Colonic mucosa (tissue), 4 donors: ENCODE measurements at places on chromosomes 2 and 18. TPM values are rescaled to one million over a fixed set of nuclear protein-coding genes. Genes with fewer than 3 reads are reported as not detected.

DNA sequence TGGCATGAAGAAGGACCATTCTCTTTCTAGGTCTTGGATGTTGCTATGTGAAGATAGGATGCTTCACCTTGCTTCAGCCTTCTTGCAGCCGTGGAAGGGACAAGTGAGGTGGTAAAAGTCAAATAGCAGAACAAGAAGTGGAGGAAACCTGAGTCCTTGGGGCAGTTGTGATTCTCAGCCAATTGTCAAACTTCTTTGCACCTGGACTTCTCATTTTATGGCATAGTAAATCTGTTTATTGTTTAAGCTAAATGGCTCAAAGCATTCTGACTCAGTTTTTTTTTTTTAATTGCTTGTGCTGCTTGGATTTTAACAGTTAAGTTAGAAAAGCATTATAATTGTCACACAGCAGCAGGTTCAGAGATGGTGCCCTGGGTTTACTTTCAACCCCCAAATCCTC lies 33.0 kb upstream of the ST6GAL2 start:
- no peak for DNase-seq

DNA sequence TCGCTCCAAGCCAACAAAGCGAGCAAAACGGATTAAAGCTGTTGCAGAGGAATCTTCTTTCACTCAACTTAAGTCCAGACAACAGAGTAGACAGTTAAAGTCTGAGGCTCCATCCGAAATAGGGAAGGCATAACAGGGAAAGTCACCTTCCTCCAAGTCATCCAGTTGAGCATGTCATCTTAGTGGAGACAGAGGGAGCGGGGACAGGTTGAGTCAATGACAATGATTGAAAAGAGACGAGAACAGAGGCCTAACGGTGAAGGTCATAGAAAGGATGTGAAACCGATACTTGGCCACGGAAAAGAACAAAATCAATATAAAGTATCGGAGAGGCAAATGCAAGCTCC lies 455 bp downstream of the C18orf32 start:
- DNase-seq: no peak

DNA sequence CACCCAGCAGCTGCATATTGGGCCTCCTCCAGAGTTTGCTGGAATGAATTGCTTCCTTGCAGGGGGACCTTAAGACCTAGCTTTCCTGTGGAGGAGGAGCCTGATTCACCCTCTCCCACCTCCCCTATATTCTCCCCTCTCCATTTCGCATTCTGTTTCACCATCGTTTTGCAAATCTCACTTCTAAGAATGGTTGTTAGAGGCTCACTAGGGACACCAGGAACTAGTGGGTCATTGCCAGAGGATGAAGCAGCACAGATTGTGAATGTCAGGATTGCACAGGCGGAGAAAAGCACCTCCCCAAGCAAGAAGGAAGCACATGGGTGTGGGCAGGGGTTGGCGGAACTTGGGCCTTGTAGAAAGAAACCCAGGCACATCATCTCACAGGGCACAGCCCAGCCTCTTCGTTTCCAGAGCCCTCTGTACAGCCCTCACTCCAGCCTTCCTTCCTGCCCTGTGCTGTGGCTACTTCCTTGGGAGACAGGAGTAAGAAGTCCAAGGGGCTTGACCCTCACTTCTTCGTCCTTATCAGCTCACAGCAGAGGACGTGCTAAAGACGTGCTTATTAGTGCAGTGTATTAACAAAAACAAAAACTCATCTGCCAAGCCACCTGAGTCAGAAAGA lies 63.4 kb downstream of the TACR1 start:
- DNase-seq: no peak

Gene SP9
- not detected for total RNA-seq

DNA sequence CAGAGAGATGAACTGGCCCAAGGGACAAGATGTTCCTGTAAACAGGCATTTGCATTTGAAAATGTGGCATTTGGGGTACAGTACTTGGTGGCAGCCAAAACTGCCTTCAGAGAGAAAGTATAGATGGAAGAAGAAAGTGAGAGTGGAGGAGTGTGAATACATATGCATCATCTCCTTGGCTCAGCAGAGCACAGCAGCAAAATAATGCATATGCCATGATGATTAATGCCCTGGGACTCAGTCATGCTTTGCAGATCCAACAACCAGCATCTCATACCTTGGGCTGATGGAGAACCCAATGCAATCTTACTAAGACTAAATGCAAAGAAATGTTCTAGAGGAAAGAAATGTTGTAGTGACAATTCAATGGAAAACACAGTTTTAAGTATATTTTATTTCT lies 29.7 kb upstream of the CYTIP start:
- no peak for DNase-seq

- DNase-seq: no peak
These were observed 635.7 kb downstream of the NRXN1 start for GRCh38 chr2:50396298-50396631.

DNA sequence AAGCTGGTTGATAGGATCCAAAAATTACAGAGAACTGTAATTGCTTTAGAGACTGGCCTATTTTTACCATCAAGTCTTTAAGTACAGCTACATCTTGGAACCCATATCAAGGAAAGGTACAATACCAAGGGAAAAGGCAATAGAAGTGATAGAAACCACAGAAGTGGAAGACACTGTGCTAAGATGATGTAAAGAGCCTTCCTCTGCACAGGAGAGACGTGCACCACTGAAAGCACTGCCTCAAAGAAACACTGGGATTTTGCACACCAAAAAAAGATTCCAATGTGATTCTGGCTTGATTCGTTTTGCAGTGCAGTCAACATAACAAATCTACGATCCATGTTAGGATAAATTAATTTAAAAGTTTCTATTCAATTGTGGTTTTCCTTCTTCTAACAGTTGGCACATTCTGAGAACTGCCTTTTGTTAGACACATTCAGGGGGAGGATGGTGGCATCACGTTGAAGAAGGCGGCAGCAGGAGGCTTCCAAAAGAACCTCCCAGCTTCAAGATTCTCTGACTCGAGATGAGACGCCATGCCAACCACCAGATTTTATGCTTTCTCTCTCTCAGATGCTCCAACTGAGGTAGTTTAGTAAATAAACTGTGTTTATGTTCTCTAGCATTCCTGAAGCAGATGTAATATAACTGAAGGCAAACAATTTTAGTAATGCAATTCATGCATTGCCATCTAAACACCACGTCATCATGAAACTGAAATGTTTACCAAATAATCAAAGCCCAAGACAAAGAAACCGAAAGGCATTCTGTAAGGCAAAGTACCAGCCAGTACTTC lies 102.9 kb downstream of the BCL2 start:
- DNase-seq: no peak

- DNase-seq: no peak
These were observed 535.4 kb upstream of the RAB6C start for GRCh38 chr2:129443865-129444739.

GRCh38 chr2:8304821-8305766 lies 376.8 kb upstream of the ID2 start:
- peak; percentile 12 for DNase-seq

- no peak for DNase-seq
These were observed 67.0 kb downstream of the TTC21B start for GRCh38 chr2:165886487-165887146.

GRCh38 chr2:210388148-210388547 lies 73.2 kb upstream of the MYL1 start:
- no peak for DNase-seq

Gene SLC14A1
- 0.52 TPM for total RNA-seq

DNA sequence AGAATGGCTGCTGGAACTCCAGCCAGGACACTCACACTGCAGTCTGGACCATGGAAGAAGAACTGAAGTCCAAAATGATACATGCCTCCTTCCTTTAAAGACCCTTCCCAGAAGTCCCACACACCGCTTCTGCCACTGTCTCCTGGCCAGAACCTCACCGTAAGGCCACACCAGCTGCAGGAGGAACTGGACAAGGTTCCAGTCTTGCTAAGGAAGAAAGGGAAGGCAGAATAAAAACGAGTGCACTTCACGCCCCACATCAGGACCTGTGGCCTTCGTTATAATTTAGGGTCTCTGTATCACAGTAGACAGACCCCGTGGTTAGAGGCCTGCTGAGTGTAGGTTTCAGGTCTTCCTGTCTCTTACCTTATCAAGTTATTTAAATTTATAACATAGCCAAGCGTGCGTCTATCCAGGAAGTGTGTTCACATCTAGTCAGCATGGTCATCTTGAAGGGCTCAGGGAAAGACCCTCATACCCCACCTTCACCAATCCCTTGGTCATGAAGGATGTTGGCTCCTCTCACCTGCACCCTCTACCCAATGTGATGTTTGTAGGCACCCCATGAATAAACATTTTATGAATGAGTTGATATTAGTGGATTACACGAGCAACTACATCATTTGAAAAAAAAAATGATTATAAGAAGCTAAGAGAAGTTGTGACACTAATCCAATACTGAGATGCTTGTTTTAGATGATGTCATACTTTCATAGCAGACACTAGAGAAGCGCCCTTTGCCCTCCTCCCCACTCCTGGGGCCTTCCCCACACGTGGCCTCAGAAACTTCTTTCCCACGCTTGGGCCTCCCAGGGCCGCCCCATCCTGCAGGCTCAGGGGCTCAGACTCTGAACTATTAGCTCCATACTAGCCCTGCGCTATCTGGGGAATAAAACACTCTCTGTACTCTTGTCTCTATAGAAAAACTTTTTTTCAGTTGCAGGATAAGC lies 157.6 kb downstream of the FAM210A start:
- DNase-seq: no peak

- DNase-seq: no peak
These were observed 197.9 kb downstream of the DSEL start for GRCh38 chr18:67318651-67319050.

DNA sequence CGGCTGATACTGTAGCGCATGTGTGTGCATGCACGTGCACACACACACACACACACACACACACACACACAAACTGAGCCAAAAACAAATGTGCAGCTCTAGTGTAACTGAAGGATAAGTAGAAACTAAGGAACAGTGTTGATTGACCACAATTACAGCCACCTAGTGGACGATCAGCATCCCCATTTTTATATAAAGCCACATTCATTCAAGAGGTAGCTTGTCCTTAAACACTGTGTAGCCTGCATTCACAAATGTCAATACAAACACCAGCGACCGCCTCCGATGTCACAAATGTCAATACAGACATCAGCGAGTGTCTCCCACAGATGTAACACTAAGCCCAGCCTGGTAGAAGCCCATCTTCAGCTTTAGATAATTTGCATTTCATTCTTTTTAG lies 167.4 kb downstream of the PTGR3 start:
- DNase-seq: no peak

Gene TXNDC2
- total RNA-seq: not detected

GRCh38 chr2:197707316-197708213 lies 2.4 kb downstream of the MARS2 start:
- DNase-seq: no peak

DNA sequence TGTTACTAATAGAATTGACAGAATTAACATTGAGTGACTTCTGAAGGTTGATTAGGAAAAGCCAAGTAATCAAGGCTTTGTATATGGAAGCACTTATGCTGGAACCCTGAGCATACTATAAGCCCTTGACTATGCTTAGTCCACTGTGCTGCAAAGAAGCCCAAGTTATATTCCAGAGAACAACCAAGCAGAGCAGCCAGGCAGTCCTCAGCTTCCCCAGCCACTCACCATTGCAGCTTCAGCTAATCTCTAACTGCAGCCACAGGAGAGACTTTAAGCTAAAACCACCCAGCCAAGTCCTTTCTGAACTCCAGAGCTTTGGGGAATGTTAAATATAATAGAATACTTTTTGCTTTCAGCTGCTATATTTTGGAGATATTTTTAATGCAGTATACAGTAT lies 164.4 kb upstream of the VWC2L start:
- no peak for DNase-seq

DNA sequence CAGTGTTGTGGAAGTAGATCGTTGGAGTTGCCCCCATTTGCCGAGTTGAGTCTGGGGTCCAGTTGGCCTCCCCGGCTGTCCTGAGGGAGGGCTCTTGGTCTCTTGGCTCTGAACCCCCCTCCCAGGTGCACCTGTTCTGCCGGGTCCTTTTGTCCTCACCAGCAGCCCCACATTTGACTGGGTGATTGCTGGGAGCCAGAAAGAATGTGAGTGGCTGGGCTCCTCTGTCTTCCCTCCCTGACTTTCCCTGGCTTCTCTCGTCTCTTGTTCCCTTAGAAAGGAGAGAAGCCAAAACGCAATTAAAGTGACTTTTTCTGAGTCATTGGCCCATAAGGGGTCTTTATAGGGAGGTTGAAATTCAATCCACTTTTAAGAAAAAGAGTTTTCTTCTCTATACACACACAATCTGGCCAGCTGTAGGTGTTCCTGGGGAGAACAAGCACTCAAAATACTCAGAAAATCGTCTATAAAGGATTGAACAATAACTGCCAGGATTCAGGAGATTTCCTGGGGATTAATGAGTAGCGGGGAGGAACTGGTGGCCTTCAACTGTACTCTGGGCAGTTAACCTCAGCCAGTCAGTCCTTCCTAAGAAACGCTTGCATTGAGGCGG lies 131.0 kb downstream of the TMEM182 start:
- DNase-seq: no peak

- DNase-seq: no peak
These were observed 28.2 kb downstream of the CYTIP start for GRCh38 chr2:157415591-157416101.

DNA sequence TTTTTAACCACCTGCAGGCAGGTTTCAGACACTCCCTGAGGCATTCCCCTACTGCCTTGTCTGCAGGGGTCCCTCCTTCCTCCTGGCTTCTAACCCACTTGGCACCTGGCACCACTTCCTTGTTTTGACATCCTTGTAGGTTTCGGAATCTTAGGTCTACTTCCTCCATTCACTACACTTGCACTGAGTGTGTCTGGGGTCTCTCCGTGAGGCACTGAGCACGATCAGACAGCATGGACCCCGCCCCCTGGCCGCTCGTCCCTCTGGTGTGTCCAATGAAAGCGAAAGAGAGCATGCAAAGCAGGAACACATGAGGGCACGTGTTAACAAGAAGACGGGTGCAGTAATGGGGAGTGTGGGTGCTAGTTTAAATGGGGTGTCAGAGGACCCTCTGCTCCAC lies 63.8 kb downstream of the HAUS1 start:
- peak; percentile 51 for DNase-seq

DNA sequence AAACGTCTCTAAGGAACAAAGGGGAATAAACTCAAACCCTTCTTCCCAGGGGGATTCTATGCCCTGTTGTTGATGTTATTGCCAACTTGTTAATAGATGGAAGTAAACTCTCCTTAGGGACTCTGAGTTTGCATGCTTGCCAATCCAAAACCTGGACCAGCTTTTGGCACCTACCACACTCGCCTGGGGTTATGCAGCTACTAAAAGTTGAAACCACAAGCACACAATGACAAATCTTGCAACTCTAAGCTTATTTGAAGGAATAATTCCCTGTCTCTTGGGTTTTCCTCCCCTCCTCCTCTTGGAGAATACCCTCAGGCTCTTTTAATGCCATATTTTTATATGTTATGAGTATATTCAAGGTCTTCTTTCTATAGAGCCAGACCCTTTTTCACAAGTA lies 484.1 kb downstream of the FBXO15 start:
- no peak for DNase-seq

GRCh38 chr2:127770973-127771735 lies 39.8 kb downstream of the WDR33 start:
- DNase-seq: no peak
